ENCODE measurements at places on chromosomes 6 and 20. TPM values are rescaled to one million over a fixed set of nuclear protein-coding genes. Genes with fewer than 3 reads are reported as not detected.

DNA sequence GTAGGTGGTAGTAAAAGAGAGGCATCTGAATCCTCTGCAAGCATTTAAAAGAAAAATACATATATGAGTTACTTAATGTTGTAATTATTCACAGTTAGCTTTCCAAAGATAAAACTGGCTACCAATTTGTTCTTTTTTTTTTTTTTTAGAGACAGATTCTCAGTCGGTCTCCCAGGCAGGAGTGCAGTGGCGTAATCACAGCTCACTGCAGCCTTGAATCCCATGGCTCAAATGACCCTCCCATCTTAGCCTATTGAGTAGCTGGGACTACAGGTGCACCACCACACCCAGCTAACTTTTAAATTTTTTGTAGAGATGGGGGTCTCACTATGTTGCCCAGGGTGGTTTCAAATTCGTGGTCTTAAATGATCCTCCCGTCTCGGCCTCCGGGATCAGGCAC is 36.5 kb downstream of the SGK1 start:
- peaks cover 3% of the 10 kb centered on the region for H3K4me1 ChIP-seq
- no peaks in the 10 kb centered on the region for H3K27me3 ChIP-seq
- DNase-seq = no peak
- no peak overlapping the region for H3K27ac ChIP-seq
- peaks cover 2% of the 10 kb centered on the region for H3K36me3 ChIP-seq

DNA sequence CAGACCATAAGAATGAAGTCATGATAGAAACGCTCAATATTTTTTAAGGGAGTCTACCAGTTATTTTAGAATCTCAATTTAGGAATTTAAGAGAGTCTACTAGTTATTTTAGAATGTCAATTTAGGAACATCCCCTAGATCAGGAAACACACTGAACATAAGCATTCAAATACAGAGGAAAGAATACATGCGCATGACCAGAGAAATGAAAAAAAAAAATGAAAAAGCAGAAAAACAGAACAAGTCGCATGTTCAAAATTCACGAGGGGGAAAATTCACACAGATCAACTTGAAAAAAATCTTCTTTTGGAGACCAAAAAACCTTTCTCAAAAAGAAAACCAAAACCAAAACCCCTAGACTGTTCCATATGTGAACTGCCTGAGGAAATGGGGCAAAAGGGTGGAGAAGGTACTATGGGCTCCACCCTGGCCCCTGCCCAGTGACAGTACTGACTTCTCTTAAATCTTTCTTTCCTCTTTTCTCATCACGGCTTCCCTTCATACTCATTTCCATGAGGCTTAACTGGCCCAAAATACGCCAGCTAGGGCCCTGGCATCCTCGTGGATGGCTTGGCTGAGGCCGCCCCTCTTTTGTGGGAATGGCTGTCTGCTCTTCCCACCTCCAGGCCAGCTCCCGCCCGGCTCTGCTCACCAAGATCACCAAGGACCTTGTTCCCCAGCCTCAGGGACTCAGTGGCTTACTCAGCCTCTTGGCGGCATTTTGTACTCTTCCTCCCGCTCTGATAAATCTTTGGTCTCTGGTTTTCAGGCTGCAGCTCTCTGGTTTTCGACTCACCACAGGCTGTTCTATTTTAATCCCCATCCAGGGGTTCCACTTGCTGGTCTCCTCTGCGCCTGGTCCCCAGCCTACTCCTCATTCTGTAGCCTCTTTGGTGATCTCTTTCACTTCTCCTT is 11.2 kb downstream of the ZBTB2 start:
- H3K27me3 ChIP-seq = no peaks in the 10 kb centered on the region
- no peak overlapping the region for H3K4me3 ChIP-seq
- no peak for DNase-seq
- no peak overlapping the region for H3K27ac ChIP-seq

DNA sequence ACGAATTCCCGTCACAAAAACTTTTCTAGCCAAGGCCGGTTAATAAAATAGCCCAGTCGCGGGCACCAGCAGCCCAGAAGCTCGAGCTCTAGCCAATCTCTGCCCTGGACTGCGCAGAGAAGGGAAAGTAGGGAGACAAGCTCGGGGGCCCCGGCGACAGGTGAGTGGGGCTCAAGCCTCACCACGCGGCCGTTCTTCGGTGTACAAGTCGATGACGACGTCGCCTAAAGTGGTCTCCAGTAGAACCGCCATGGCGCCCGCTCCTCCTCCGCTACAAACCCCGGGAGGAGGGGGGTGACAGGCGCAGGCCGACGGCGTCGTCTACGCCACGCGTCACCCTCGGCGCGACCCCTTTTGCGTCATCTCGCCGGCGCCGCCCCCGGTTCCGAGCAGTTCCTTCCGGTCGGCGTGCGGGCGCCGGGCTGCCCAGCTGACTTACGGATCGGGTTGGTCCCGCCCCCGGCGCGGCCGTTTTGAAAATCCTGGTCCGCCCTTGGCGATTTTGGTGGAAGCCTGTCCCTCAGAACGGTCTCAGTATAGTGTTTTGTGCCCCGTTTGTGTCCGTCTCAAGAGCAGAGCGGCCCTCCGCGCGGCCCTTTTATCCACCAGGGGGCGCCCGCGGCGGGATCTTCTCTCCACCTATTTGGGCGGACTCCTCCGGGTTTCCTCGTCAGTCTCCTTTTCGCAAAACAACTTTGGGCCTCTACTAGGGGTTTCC is at the start of gene PPIL4:
Gene PPIL4 (minus strand): TSS at position 290 of the 718 bp plus-strand sequence. CDS start 38 bp downstream, at position 252.
- H3K4me1 ChIP-seq = no peaks in the 10 kb centered on the region
- peak; percentile 95 for DNase-seq
- peak within 1 kb of the TSS; percentile 73 for H3K27ac ChIP-seq

DNA sequence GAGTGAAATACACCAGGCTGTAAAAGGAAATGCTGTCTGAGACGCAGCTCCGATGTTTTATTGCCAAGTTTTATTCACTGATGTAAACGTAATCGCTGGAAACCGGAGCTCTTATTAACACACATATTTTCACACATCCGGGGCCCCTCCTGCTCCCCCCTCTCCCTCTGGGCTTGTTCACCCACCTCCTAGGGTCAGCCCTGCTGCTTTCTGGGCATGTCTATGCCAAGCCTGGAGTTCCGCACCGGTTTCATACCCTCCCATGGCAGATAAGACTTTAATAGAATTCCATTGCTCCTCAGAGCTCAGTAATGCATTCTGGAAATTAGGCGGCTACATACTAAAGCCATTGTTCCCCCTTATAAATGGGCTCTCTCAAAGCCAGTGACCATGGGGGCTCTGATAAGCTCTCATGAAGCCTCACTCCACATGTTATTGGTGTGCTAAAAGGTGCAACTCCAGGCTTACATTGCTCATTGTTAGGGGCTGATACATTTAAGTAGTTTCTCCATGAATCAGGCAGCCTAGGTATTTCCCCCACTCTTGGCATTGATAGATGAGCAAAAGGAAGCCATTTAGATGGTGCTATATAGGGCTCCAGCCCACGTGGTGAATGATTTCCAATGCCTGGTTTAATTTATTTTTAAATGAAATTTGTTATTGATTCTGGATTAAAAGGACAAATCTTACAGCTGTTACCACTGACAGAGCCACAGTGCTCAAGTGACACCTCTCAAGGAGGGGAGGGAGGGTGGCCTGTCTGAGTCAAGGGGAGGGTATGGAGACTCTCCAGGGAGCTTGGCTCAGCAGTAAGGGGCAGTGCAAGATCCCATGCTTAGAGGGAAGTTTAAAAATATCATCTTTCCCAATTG is 4.5 kb upstream of the VSTM2L start:
- no peaks in the 10 kb centered on the region for H3K27me3 ChIP-seq
- no peaks in the 10 kb centered on the region for H3K36me3 ChIP-seq
- no peak for DNase-seq
- no peak overlapping the region for H3K27ac ChIP-seq
- no peaks in the 10 kb centered on the region for H3K4me1 ChIP-seq
- no peak overlapping the region for H3K4me3 ChIP-seq

GRCh38 chr6:33746651-33747100 is at the start of gene IP6K3:
IP6K3 (minus strand) TSS chr6:33746905; CDS start chr6:33735476, 11,429 bp downstream.
- no peaks in the 10 kb centered on the region for H3K27me3 ChIP-seq
- H3K4me3 ChIP-seq = no peak within 1 kb of the TSS
- H3K27ac ChIP-seq = no peak within 1 kb of the TSS
- peaks cover 8% of the 10 kb centered on the region for H3K4me1 ChIP-seq

GRCh38 chr20:24781418-24781980 is 167.6 kb upstream of the CST7 start:
- no peaks in the 10 kb centered on the region for H3K36me3 ChIP-seq
- no peak overlapping the region for H3K27ac ChIP-seq

GRCh38 chr20:11001302-11001701 is 327.5 kb upstream of the JAG1 start:
- DNase-seq = no peak
- no peaks in the 10 kb centered on the region for H3K4me1 ChIP-seq
- H3K36me3 ChIP-seq = peaks cover 5% of the 10 kb centered on the region
- H3K4me3 ChIP-seq = no peak overlapping the region
- H3K27me3 ChIP-seq = no peaks in the 10 kb centered on the region

DNA sequence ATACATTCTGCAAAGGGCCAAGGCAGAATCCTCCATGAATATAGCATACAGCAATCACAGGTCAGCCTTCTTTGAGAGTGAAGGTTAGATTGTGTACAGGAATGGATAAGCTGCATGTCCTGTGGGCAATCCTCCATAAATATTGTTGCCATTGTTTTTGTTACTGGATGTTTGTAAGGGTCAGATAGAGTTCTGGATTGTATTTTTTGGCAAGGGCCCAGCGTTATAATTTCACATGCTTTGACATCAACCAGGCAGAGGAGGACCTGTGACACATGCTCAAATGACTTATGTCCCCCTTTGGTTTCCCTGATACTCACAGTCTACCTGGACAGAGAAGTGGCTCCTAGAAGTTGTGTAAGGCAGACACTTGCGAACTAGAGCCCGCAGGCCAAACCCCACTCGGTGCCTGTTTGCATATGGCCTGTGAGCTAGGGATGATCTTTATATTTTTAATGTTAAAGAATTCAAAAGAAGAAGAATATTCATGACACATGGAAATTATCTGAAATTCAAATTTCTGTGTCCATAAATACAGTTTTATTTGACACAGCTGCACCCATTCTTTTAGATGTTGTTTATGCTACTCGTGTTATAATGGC is 5.4 kb downstream of the LY86 start:
- no peak overlapping the region for H3K4me3 ChIP-seq
- H3K36me3 ChIP-seq = no peaks in the 10 kb centered on the region
- H3K27me3 ChIP-seq = no peaks in the 10 kb centered on the region
- H3K4me1 ChIP-seq = no peaks in the 10 kb centered on the region
- DNase-seq = no peak

- H3K4me3 ChIP-seq = no peak overlapping the region
- no peak for DNase-seq
- no peaks in the 10 kb centered on the region for H3K4me1 ChIP-seq
- no peak overlapping the region for H3K27ac ChIP-seq
Measured at GRCh38 chr6:88321306-88321705, 155.2 kb upstream of the CNR1 start.

DNA sequence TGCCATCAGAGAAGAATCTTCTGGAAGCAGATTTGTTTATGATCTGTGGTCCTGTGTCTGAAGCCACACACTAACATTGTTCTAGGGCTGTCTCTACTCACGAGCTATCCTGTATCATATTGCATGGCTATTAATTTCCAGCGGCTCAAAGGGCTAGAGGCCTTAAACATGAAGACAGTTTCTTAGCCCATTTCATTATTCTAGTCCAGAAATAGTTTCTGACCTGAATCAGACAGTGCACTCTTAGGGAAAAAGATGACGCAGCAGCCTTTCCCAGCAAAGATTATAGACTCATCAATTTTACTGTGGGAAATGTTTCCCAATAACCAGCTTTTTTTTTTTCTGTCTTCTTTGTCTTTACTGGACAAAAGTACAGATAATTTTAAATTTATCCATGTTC is 105.3 kb upstream of the SUPT3H start:
- no peak overlapping the region for H3K4me3 ChIP-seq
- H3K36me3 ChIP-seq = no peaks in the 10 kb centered on the region
- no peak for DNase-seq
- no peak overlapping the region for H3K27ac ChIP-seq

DNA sequence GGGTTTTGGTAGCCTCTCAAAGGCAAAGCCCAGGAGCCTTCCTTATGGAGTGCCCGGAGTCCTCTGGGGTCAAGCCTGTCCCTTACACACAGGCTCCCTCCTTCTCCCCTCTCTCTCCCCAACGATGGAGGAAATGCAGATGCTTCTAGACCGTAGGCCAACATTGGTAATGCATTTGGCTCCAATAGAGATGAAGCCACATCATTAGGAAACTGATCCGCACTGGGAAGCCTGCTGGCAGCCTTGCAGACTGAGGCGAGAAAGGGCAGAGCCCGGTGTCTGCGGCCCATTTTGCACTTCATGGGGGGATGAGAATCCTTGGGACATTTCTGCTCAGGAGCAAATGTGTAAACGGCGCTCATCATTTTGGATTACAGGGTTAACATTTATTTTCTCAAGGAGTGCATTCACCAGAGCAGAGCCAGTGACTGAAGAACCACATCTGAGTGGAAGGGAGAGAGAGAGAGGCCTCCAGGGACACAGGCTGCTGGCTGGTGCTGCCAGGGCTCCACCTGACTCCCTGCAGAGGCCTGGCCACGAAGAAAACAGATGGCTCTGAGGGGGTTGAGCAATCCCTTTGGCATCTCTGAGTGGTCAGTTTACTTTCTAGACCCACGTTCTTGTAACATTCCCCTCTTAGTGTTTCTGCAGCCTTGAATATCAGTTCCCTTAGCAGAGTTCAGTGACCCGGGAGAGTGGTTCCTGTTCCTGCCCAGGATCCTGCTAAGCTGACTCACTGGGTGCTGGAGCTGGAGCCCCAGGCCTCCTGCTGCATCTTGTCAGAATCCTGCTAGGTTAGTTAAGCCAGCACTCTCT is 4.4 kb upstream of the CST3 start:
- H3K27ac ChIP-seq = no peak overlapping the region
- no peaks in the 10 kb centered on the region for H3K27me3 ChIP-seq
- no peak overlapping the region for H3K4me3 ChIP-seq
- DNase-seq = no peak

DNA sequence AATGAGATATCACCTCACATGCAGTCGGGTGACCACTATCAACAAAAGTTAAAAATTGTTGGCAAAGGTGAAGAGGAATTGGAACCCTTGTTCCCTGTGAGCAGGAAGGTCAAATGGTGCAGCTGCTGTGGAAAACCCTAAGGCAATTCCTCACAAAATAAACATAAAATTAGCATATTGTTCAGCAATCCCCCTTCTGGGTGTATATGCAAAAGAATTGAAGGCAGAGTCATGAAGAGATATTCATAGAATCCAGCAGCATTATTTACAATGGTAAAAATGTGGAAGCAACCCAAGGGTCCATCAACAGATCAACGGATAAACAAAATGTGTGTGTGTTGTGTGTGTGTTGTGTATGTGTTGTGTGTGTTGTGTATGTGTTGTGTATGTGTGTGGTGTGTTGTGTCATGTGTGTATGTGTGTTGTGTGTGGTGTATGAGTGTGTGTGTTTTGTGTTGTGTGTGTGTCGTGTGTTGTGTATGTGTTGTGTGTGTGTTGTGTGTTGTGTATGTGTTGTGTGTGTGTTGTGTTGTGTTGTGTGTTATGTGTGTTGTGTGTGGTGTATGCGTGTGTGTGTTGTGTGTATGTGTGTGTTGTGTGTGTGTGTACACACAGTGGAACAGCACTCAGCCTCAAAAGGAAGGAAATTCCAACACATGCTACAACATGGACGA is 245.1 kb downstream of the ERMARD start:
- H3K4me3 ChIP-seq = no peak overlapping the region
- H3K27ac ChIP-seq = no peak overlapping the region
- DNase-seq = peak; percentile 9
- H3K36me3 ChIP-seq = peaks cover 9% of the 10 kb centered on the region
- H3K4me1 ChIP-seq = no peaks in the 10 kb centered on the region

GRCh38 chr6:21109391-21110178 is 484.0 kb upstream of the SOX4 start:
- no peaks in the 10 kb centered on the region for H3K27me3 ChIP-seq
- no peak overlapping the region for H3K27ac ChIP-seq
- DNase-seq = no peak

The DDO gene
- total RNA-seq = not detected

The WFDC12 gene
- total RNA-seq = not detected

The GABBR1 gene
- 132 TPM for total RNA-seq

The PRDM13 gene
- total RNA-seq = 0.15 TPM

The ILRUN gene
- 63.7 TPM for total RNA-seq

The PPIL6 gene
- 1.0 TPM for total RNA-seq

The KIF6 gene
- 0.88 TPM for total RNA-seq

The GPR6 gene
- total RNA-seq = 0.20 TPM

Data from H9 (cell line).